ENCODE measurements at places on chromosomes 2 and 18.

GRCh38 chr18:68916734-68917133 lies 118.9 kb downstream of the CCDC102B start:
- no peak for DNase-seq

GRCh38 chr18:32906506-32907310 lies 133.9 kb upstream of the KLHL14 start:
- no peak for DNase-seq

DNA sequence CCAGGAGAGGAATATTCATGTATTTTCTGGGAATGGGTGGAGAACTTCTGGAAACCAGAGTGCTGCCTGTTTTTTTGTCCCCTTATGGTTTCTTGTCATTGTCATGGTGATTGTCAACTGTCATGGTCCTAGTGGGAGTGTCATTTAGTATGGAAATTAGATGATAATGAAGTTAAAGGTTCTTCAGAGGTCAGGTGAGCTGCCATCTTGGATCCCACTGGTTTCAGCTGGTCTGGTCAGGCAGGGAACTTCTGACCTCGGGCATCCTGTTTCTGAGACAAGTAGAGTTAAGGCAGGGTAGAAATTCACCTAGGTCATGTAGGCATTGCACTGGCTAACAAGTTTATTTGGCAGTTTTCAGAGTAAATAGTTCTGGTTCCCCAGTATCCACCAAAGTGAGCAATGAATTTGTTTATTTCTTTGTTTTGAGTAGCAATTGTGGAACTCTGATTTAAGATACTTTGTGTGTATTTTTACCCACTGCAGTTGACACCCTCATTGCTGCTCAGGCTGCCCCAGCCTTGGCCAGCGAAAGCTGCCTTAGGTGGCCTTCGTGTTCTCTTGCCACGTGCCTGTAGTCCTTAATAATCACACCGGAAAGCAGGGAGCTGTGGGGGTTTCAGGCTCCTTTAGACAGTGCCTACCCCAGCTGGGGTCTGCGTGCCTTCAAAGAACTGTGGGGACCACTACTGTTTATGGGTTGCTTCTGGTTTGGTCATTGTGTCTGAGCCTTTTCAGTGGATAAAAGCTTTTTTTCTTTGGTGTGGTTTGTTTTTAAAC lies 48.7 kb downstream of the NCK2 start:
- no peak for DNase-seq

GRCh38 chr2:236964291-236964690 lies 121.4 kb upstream of the COPS8 start:
- no peak for DNase-seq

GRCh38 chr18:79965119-79965902 lies 868 bp downstream of the HSBP1L1 start:
- DNase-seq: no peak

DNA sequence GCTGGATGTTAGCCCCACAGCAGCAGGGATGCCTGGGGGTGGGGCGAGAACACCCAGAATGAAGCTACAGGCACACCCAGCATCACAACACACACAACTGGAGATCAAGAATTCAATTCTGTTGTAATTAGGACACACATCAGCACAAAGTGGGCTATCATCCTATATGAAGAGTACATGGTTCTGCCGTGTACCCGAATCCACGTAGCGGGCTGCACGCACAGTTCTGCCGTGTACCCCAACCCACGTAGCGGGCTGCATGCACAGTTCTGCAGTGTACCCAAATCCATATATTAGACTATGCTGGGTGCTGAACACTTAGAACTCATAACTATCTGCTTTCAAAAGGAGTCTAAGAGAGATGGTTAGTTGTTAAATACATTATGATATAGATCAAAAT lies 86.5 kb downstream of the EIPR1 start:
- no peak for DNase-seq

DNA sequence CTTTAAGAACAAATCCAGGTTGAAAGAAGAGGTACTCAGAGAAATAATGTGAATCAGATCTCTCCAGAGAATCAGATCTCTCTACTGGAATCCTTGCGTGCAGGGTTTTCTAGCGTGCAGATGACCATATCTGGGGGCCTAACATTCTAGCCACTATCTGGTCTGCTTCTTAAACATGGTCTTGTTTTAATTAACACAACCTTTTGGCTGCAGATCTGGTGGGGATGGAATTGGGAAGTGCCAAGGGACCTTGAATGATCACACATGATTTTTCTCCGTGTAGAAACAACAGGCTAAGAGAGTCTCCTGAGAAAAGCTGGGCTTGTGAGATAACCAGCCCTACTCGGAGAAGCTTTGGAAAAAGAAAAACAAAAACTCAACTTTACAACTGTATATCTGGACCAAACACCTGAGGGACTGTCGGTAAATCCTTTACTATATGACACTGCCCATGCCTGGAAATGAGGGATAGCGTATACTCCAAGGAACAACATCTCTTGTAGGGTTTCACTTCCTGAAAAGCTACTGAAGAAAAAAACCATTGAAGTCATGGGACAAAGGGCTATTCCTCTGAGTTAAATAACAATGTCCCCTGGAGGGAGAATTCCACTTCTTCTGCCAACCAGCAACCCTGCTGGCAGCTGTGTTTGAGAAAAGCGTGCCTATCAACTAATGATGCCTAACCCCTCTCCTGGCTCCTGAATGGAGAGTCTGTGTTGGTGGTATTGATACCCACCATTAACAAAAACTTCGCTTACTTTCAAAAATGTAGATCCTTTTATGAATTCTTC lies 171.0 kb upstream of the REV1 start:
- DNase-seq: no peak

GRCh38 chr2:188443207-188443606 lies 151.5 kb downstream of the GULP1 start:
- no peak for DNase-seq

DNA sequence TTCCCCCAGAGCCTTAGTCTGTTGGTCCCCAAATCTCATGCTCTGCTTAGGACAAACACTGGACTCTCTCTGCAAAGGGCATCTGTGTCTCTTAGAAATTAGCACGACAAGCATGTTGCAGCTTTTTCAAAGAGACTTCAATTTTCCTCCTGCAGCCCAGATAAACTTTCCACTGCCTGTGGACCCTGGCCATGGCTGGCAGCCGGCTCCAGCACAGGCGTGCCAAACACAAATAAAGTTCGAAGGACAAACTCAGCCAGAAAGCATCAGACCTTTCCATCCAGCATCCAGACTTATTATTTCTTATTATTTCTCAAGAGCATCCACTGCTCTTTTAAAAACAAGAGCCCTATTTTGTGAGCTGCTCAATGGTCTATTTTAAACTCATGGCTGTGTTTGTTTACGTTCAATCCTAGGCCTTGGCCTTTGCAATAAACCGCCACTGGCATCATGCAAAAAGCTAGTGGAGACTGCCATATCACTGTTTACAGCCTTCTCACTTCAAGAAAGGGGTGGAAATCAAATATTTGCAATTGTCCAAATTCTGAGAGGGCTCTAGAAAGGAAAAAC lies 300.8 kb downstream of the BCL11A start:
- DNase-seq: no peak

DNA sequence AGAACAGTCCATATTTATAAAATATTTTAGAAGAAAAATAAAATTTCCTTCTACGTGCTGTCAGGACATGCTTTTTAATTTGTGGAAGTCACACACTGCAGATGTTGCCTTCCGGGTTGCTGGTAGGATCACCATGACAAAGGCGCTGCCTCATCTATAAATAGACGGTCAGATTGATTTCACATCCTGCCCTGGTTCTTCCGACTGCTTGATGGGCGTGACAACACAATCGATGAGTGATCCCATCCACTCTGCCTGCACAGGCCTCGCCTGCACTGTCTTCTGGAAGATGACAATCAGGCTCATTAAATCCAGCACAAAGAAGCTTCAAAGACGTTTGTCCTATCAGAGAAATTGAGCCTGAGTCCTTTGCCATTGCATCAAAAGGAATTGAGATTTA lies 318.9 kb upstream of the TRIB2 start:
- no peak for DNase-seq

- DNase-seq: no peak
Measured at GRCh38 chr2:212854771-212855170, 296.6 kb downstream of the IKZF2 start.

GRCh38 chr2:214604861-214605260 lies 194.0 kb downstream of the VWC2L start:
- no peak for DNase-seq
